Umbilical cord (tissue), 2 donors: ENCODE measurements at places on chromosomes 2 and 18. TPM values are rescaled to one million over a fixed set of nuclear protein-coding genes. Genes with fewer than 3 reads are reported as not detected.

Gene OTOS
- total RNA-seq: not detected

Gene SERPINB13
- 8.7 TPM for total RNA-seq

Gene TRPM8
- total RNA-seq: 17.3 TPM

Gene NT5C1B
- total RNA-seq: 4.3 TPM

Gene QPCT
- 37.6 TPM for total RNA-seq

Gene EHD3
- total RNA-seq: 18.1 TPM

Gene BOLL
- total RNA-seq: 5.5 TPM
